ENCODE measurements at places on chromosomes 12 and 14.
A peak's percentile ranks its signal among the peaks of the same experiment; 100 is the strongest.

GRCh38 chr12:8452036-8452435 lies 3.7 kb upstream of the CLEC6A start:
- no peak for DNase-seq

- peak; percentile 59 for DNase-seq
These were observed 246.7 kb downstream of the PAWR start for GRCh38 chr12:79444089-79444488.

GRCh38 chr12:1885599-1886245 lies 32.7 kb downstream of the CACNA2D4 start:
- no peak for DNase-seq

DNA sequence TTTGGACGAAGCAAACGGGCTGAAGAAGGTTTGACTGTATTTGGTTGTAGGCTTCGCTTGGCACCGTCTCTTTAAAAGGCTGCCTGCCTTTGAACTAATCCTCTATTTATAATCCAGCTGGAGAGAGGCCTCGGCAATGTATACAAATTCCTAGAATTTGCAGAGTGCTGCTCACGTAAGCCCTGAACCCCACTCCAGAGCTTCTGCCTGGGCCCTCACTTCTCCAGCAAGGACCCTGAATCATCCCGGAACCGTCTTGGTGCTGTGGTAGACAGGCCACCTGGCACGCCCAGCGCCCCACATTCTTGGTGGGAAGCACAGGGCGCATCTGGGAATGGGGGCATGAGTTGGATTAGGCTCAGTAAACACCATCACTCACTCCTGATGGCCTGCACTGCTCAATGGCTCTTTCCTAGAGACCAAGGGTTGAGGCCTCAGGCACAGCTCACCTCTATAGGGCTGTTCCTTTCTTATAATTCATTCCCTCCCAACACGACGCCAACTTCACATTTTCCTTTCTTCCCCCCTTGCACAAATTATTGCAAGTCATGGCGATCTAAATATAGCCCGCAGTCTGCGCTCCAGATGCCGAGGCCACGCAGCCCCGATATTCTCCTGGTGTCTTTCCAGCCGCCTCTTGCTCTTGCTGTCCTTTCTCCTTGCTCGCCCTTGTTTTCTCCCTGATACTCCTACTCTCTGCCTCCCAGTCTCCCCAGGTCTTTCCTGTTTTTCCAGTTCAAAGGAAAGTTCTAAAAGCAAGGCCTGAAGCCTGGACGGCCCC lies 141.0 kb downstream of the ZFP36L1 start:
- no peak for DNase-seq

DNA sequence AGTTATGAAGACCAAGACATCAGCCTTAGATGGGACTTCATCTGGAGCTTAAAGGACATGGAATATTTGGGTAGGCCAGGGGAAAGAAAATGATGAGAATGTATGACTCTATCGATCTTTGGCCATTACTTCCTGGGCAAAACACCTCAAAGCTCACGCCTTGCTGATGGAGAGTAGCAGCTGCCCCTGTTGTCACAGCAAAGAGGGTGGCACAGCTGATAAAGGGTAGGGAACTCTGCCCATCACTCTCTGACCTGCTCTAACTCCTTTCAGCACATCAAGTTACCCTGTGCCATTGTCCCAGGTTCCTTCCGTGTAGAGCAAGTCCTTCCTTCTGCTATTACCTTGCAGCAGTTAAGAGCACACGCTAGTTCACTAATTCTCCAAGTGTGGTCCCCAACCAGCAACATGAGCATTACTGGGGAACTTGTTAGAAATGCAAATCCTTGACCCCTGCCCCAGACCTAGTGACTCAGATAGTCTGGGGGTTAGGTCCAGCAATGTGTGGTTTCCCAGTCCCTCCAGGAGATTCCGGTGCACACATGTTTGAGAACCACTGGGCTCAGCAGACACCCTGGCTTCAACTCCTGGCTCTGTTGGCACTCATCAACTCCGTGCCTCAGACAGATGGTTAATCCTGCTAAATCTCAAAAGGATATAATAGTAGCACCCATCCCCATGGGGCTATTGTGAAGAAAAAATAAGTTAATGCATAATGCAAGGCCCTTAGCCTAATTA lies 93.7 kb upstream of the EEA1 start:
- peak; percentile 68 for DNase-seq

DNA sequence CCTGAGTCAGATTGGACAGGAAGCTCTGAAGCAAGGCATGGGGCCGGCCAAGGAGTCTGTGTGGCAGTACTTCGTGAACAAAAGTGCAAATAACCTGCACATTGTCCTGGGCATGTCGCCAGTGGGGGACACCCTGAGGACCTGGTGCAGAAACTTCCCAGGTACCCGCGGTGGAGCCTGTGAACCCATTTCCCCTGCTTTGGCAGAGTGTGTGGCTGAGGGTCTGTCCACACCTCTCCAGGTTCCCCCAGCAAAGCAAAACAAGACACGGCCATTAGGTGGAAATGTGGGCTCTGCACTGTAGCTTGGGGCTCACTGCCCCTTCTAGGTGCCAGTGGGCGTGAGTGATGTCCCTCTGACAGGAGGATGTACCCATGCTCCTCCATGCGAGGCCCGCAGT lies 79.4 kb downstream of the CCDC92 start:
- DNase-seq, result no peak

GRCh38 chr12:107610021-107610859 lies 75.4 kb upstream of the PWP1 start:
- DNase-seq, result peak; percentile 13

GRCh38 chr14:91063119-91063518 lies 2.7 kb upstream of the RPS6KA5 start:
- no peak for DNase-seq

DNA sequence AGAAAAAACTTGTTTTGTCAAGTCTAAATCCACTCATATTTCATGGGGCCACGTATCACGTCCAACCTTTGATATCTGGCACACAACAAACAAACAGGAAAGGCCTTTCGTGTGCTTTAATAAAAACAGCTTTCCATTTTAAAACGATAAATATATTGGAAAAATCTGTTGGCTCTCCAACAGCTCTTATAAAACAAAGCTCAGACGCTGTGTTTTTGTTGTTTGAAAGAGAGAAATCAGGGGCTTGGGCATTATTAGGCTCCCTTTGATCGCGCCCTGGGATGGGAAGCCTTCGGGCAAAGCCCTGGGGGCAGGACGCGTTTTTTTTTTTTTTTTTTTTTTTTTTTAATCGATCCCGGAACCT lies 429 bp upstream of the PLEKHA5 start:
- DNase-seq, result no peak

DNA sequence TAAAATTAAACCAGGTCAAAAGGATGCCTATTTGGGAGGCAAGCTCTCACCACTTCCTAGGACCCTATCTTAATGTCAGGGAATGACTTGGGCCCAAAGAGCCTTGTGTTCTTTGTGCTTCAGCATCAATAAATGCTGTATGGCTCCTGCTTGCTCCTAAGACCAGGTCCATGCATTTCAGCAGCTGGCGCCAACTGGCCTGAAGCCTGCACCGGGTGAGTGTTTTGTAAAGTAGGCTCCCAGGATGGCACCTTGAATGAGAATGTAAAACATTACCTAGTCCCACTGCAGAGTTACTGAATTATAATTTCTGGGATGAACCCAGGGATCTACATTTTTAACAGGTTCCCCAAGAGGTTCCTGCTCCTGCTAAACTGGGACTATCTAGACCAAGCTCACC lies 16.1 kb upstream of the SLC38A4 start:
- no peak for DNase-seq

DNA sequence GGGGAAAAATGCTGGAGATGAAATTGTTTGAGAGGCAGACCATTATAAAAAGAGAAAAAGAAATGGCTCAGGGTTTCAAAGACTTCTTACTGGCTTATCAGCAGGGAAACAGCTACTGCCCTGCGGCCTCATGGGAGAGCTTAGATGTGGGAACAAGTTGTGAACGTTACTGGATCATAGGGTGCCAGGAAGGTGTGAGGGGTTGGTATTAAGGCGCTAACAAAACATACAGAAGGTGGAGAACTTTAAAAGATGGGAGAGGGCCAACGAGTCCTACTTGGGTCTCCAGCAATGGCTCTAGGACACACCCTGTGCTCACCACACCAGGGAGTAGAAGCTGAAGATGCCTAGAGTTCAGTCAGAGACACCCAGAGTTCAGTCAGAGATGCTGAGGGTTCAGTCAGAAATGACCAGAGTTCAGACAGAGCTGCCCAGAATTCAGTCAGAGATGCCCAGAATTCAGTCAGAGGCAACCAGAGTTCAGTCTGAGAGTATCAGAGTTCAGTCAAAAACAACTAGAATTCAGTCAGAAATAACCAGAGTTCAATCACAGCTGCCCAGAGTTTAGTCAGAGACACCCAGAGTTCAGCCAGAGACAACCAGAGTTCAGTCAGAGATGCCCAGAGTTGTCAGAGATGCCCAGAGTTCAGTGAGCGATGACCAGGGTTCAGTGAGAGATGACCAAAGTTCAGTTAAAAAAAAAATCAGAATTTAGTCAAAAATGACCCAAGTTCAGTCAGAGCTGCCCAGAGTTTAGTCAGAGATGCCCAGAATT lies 1103.6 kb downstream of the BCL11B start:
- no peak for DNase-seq

GRCh38 chr14:74860899-74861733 lies 14.8 kb downstream of the PROX2 start:
- peak; percentile 42 for DNase-seq

DNA sequence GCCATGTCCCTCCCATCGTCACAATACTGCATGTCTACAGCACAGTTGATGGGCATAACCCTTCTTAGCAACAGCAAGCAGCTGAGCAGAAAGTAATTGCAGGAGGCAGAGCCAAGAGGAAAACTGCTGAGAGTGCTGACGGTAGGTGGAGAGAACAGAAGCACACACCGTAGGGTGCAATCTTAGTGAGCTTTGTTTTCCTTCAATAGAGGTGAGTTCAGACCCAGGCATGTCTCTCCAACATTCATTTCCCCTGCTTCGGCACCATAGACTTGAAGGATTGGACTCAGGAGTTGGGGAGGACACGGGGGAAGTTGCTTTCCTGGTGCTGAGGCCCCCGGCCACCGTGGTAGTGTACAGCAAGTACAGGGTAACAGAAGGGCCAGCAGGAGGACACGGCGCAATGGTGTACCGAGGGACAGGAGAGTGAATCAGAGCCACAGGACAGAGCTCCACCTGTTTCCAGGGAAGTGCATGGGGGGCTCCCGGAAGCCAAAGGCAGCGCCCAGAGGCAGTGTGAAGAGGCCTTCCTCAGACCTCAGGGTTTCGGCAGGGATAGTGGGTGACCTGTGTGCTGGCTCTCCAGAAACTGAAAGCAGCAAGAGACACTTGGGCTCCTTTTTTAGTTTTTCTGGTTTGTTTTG lies 36.3 kb upstream of the SINHCAF start:
- DNase-seq, result no peak

- DNase-seq, result no peak
These were observed 123.5 kb upstream of the BCL2L14 start for GRCh38 chr12:11947213-11947612.

- no peak for DNase-seq
These were observed 201.3 kb upstream of the FOXN3 start for GRCh38 chr14:89618330-89618708.

- DNase-seq, result no peak
These were observed 28.8 kb upstream of the CEP83 start for GRCh38 chr12:94488463-94488862.

GRCh38 chr14:99333841-99334635 lies 62.0 kb upstream of the BCL11B start:
- DNase-seq, result no peak

DNA sequence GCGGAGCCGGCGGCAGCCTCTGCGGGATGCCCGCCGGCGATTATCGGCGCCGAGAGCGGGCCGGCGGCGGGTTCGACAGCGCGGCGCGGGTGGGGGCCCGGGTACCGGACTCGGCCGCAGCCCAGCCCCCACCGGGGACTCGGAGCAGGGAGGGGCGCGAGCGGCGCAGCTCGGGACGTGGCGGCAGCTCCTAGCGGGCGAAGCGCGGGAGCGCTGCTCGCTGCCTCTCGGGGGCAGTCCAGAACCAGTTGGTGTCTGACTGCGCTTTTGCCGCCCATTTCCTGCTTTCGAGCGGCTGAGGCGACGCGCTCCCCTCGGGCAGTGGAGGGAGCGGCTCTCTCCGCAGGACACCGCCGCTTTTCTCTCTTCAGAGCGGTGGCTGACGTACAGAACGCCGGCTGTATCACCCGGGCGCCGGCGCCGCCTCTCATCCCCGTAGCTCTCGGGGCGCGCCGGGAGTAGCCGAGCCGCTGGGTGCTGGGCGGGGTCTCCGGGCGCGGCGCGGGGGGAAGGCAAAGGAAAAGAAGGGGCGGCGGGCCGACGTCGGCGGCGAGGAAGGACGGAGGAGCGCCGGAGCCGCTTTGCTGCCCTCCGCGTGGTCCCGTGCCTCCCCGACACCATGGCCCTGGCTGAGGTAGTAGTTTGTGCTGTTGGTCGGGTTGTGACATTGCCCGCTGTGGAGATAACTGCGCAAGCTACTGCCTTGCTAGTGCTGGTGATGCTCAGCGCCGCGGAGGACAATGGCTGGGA lies 136.6 kb downstream of the MON2 start:
- peak; percentile 69 for DNase-seq

- no peak for DNase-seq
These were observed 80.9 kb downstream of the PTPRB start for GRCh38 chr12:70556179-70556869.

DNA sequence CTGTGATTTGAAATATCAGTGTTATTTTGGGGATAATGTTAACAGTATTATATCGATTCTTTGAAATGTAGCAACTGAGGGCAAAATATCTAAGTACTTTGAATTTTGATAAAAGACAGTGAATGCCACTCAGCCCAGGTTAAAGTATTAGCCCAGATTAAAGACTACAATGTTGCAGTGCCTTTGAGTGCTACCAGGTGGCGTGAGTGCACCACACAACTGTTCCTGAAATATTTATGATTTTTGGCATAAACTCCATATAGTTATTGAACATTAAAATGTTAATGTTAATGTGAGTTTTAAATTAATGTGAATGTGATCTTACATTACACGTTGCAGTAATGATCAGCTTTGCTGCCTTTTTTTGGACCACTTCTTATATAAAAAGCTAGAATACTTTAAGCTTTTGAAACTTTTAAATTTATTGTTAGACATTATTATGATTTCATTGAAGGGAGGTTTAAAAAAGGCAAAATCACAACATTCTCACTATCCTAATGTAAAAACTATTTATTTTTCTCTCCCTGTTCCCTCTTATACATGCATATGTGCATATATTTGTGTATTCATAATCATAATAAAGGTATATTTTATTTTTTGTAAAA lies 22.5 kb downstream of the MRPS35 start:
- peak; percentile 9 for DNase-seq

DNA sequence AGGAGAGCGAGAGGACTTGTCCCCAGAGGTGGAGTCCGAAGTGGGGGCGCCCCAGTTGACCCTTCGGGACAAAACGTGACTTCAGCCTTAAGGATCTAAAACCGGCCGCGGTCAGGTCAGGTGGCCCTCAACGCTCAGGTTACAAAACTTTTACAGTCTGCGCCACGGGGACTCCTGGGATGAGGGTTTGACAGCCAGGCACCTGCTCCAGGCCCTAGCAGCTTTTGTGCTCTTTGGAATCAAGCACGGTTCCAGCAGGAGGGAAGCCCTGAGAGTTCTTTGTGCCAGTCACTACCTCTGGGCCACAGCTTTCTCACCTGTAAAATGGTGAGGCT lies 337 bp downstream of the ZC2HC1C start:
- DNase-seq, result no peak

DNA sequence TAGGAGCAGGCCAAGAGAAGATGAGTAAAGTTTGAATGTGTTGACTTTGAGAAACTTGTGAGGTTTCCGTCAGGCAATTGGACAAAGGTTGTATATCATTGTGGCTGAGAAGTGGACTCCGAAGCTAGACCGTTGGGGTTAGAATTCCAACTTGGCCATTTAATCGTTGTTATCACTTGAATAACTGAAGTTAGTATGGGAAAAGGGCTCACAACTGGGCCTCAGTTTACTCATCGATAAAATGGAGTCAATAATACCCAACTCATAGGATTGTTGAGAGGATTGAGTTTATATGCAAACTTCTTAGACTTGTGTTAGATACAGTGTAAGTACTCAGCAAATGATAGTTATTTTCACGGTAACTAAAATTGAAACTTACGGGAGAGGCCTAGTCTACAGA lies 846 bp downstream of the SLIRP start:
- DNase-seq, result no peak
